ENCODE measurements at places on chromosomes 13 and 19.

DNA sequence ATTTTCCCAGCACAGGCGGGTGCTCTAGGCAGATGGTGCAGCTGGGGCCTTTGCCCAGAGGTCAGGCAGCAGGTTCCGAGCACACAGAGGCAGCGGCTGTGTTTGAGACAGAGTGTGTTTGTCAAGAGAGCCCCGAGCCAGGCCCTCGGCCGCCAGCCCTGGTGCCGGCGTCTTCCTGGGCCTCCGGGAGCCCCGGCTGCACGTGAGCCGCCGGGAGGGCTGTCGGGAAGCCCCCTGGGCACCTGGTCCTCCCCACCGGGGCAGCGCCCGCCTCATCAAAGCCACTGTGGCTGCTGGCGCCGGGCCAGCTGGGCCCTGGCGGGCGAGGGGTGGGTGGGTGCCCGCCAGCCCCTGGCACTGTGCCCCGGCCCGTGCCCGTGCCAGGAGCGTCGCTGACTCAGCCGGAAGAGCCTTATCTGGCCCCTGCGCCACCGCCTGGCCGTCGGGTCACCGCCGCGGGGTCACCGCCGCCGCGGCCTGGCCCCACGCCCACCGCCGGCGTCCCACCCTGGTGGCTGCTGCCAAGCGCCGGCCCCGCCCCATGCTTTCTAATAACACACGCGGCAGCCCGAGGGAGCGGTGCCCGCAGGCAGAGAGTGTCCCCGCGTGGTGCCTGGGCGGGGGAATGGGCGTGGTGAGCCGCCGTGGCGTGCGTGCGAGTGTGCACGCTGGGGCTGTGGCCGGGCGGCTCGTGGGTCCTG is 14.9 kb downstream of the ARID3A start:
- peak; percentile 52 for DNase-seq

DNA sequence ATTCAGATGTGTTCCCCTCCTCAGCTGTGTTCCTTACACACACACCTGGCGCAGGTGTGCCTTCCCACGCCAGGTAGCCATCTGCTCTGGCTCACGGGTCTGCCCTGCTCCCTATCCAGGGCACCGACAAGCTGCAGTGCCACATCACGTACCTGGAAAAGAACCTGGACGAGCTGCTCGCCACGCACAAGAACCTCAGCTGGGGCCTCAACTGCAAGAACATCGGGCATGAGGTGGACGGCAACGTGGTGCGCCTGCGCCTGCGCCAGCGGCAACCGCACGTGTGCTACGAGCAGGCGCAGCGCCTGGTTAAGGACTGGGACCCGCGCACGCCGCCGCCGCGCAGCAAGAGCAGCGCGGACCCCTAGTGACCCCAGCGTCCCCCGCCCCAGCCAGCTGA is 26.5 kb upstream of the CASP14 start:
- DNase-seq, result no peak

DNA sequence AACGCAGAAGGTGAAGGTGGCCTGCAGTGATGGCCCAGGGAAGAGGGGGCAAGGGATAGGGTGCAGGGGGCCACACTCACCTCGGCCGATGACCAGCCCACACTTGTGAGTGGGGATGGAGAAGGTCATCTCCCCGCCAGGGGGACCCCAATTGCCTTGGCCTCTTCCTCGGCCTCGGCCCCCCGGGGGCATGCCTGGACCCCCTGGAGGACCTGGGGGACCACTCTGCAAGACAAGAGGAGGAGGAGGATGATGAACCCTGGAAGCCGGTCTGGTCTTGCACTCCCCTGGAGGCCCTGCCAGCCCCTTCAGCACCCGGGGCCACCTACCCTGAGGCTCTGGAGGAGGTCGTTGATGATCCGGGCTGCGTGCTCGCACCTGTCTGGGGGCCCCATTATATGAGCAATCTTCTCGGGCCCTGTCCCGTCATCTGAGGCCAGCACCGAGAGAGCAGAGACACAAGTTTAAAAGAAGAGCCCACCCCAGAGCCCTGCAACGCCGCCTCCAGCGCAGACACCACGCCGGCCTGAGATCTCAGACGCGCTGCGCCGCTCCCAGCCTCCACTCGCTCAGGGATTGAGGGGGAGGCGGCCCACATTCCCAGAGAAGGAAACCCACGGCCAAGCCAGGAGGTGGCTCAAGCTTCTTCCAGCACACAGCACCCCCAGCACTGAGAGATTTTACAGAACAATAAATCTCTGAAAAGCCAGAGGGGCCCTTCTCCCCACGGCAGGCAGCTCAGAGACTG is 7.8 kb downstream of the KHSRP start:
- no peak for DNase-seq

- peak; percentile 58 for DNase-seq
Measured at GRCh38 chr13:27533155-27533643, 82.8 kb upstream of the MTIF3 start.

- no peak for DNase-seq
Measured at GRCh38 chr19:10316229-10317044, 622 bp upstream of the FDX2 start.

DNA sequence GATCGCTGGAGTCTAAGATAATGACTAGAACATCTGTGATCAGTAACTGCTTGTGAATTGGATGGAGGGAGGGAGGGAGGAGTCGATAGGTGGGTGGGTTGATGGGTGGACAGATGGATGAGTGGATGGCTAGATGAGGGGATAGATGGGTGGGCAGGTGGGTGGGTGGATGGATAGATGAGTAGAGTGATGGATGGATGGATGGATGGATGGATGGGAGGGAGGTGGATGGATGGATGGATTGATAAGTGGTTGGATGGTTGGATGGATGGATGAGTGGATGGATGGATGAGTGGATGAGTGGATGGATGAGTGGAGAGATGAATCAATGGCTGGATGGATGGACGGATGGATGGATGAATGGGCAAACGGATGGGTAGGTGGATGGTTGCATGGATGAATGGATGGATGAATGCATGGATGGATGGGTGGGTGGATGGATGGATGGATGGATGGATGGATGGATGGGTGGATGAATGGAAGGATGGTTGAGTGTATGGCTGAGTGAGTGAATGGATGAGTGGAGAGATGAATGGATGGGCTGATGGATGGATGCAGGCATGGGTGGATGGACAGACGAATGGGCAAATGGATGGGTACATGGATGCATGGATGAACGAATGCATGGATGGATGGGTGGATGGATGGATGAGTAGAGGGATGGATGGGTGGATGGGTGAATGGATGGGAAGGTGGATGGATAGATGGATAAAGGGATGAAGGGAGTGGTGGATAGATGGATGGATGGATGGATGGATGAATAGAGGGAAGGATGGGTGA is 44.0 kb upstream of the NFIC start:
- no peak for DNase-seq

Measured in activated CD4-positive, alpha-beta T cell treated with anti-CD3 and anti-CD28 coated beads, Interleukin-2, Interleukin-6, amounts not matched to agents 100 ng/mL and 50 ng/mL, durations not matched to agents 16 hours and 8 hours (primary cell).